Activated T-cell treated with anti-CD3 and anti-CD28 coated beads, Interleukin-2, amount 50 U/mL, for 1 hour (primary cell): ENCODE measurements at places on chromosomes 12 and 14.

GRCh38 chr12:95633049-95633731, 81.9 kb upstream of the USP44 start:
- no peak for DNase-seq

DNA sequence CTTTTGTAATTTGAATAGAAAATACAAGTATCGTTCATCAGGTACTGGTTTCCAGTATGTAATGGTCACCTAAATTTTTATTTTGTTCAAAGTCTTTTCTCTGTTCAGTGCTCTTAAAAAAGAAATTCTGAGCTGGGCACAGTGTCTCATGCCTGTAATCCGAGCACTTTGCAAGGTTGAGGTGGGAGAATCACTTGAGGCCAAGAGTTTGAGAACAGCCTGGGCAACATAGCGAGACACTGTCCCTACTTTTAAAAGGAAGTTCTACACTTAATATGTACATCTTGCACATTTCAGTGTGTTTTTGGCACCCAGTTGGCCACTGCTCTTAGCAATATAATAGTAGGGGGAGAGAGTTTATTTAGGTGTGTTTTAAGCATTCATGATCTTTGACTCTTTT, 27.9 kb downstream of the PCNX1 start:
- no peak for DNase-seq

DNA sequence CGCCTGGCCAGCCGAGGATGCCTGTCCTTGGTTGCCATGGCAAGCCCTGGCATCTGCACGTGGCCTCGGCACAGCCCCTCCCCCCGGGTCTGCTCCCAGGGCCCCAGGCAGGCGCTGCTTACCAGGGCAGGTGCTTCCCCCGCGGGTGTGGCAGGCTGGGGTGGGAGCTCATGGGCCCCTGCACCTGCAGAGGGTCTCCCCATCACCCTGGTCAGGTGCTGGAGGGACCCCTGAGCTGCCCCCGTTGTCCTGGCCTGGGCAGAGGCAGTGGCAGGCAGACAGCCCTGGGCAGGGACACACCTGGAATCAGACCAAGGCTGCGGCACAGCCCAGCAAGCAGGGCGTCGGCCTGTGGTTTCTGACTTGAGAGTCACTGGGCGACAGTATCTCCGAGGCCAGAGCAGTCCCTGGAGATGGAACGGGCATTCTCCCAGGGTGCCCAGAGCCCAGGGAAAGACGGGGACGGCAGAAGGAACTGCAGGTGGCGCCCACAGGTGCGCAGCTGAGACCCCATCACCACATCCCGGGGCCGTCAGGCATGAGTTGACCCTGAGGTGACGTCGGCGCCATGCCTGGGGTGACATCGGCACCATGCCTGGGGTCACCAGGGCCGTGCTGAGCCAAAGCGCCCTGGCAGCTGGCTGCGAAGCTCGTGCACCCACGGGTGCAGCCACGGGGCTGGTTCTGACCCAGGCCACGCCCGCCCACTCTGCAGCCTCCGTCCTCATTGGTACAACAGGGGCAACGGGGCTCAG, 56.1 kb upstream of the FBRSL1 start:
- no peak for DNase-seq

- DNase-seq: no peak
Measured at GRCh38 chr12:104596898-104597843, 140.4 kb downstream of the CHST11 start.

DNA sequence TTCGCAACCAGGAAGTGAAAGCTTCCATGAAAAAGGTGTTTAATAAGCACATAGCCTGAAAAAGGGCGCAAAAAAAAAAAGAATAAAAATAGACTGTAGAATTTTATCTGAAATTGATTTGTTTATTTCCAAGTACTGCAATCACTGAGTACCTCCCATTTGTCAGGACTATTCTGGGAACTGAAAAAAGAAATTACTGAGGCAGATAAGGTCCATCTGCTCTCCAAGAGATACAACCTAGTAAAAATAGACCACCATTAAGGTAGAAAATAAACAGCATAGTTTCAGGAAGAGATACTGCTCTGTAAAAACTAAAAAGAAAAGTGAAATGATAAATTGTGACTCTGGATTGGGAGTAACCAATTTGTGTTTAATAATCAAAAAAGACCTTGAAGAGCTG, 24.7 kb downstream of the OR4N2 start:
- DNase-seq: no peak

GRCh38 chr14:52068615-52069306, at the start of gene NID2:
TSS of gene NID2 (minus strand) at chr14:52069059. CDS start at chr14:52068994, 65 bp downstream.
- peak; percentile 45 for DNase-seq

DNA sequence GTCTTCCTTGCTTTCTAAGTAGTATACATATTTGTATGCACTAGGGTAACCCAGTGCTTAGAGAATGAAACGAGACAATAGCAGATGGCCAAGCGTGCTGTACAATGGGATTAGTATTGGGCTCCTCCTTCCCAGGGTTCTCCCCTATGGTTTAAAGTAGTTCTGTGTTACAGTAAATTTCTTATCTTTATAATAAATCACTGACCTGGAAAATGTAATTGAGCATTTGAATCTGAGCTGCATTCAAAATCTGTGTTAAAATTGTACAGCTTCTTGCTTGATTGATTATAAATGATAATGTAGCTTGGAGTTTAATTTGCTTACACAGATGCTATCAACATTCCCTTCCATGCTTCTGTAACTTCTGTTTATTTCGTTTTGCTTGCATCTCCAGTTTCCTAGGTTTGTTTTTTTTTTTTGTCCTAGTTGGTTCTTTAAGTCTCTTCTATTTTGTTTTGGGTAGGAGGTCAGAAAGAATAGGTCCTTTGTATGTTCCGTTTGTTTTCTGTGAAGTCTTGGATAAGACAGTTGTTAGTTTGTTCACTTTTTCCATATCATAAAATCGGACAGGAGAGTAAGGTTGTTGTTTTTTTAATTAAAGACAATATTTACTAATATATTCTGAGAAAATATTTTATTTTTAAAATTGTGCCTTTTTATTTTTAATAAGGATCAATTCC, 171.2 kb downstream of the ERC1 start:
- no peak for DNase-seq

DNA sequence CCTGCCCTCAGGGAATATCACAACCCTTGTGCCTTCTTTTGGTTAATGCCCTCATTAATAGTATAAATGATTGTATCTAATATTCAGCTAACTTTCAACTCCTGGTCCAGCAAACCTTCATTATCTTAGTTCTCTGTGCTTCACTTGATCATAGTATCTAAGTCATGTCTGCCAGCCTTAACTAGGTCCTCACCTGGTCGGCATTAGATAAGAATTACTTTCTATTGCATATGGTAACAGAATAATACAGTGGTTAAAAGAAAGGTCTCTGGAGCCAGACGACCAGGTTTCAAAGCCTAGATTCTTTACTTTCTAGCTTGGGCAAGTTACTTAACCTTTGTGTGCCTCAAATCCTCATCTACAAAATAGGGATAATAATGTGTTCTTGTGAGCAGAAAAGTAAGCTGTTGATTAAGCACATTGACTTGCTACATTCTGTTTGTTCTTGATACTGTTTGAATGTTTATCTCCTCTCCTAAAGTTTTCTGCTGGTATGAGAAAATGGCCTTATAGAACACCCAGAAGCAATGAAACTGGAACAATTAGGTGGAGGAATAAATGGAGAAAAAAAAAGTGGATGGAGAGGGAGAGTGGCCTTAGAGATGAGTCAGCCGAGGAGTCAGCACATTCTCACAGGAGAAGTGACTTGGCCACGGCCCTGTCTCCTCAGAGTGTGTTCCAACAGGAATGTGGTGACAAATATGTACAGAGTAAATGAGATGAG, 176.1 kb downstream of the SLC25A21 start:
- DNase-seq: no peak

DNA sequence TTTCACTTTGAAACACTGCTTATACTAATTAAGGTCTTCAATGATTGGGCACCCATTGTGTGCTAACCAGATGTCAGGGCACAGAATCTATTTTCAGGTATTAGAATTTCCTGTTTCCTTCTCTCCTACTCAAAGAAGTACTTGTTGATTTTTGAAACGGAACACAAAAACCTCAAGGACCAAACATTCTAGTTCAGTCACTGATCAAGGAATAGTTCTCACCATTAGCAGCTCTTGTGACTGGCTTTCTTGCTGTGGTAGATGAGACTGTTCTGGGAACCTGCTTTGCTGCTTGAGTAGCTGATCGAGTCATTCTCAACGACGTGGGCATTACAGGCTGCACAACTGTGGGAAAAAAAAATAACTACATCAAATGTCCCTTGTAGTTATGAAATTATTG, 11.0 kb downstream of the DLGAP5 start:
- no peak for DNase-seq

DNA sequence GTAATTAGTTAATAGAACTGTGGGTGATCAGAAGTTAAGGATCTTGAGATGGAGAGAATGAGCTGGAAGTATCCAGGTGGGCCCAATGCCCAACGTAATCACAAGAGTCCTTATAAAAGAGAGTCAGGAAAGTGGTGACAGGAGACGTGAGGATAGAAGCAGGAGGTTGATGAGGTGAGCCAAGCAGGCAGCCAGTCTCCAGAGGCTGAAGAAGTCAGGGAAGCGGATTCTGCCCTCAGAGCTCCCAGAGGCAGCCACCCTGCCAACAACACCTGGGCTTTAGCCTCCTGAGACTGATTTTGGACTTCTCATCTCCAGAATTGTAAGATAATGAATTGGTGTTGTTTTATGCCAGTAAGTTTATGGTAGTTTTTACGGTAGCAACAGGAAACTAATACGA, 10.1 kb upstream of the SAV1 start:
- DNase-seq: no peak

DNA sequence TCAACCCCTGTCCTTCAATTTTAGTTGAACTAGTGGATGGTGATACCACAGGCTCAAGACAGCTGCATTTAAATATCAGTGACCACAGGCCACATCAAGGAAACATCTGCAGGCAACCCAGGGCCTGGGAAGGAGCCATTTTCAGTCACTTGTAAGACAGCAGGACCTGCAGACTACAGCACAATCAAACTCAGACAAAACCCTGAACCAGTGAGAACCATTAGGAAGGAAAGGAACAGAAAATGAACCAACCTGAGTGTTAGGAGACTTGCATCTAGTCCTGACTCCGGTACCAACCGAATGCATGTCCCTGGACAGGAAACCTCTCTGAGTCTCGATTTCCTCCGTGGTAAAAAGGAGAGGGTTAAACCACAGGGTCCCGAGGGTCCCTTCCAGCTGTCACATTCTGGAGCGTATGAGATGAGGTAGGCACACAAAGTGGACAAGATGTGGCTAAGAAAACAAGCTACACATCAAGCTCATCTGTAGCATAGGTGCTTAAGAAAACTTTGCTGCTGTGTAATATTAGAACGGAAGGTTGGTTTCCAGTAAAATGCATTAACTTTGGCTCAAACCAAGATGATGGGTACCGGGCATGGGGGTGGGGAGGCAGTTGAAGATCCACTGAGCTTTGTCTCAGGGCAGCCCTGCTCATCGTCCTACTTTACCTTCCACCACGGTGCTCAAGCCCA, 1.6 kb upstream of the CDKN1B start:
- no peak for DNase-seq

GRCh38 chr14:54207075-54207474, 189.7 kb upstream of the CDKN3 start:
- no peak for DNase-seq

DNA sequence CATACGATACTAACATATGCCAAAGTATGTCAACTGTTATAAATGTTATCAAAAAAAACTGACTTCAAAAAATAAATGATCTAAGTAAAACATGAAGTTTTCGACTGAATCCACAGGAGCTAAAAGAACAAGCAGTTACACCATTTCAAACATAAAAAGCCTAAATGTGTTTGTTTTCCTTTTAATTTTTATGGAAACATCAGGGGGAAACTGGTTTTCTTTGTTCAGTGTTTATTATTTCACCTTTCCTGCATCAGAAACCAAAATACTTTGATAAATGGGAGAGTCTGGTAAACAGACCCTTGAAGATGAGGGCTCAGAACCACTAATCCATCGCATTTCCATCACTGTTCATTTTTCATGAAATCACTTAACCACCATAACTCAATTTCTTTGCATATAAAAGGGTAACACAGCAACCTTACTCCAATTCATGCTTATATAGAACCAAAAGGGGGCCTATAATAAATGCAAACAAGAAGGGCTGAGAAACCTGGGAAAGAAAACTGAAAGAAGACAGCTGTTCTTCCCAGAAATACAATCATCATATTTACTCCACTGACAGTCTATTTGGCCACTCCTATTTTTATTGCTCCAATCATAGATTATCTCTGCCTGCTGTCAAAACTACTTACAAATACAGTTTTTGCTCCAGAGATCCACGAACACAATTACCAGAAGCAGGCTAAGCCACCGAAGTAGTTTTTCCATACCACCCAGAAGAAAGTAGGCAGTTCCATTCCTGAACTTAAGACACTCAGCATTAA, 17.0 kb downstream of the FGD6 start:
- no peak for DNase-seq

DNA sequence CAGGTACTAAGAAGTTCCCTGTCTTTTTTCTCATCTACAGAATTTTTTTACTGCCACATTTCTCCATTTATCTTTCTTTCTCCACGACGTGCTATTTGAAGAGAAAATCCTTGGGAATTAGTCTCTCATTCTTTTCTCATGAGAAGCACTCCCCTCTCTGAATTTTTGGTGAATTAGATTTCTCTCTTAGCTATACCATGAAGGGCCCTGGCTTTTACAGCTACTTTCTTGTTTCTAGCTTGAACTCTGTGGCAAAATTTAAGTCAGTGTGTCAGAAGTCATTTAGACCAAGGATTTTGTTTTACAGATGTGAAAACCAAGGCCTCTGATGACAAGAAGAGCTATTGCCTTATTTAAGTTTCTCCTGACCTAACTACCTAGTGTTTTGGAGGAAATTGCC, 213.1 kb downstream of the AEBP2 start:
- no peak for DNase-seq

DNA sequence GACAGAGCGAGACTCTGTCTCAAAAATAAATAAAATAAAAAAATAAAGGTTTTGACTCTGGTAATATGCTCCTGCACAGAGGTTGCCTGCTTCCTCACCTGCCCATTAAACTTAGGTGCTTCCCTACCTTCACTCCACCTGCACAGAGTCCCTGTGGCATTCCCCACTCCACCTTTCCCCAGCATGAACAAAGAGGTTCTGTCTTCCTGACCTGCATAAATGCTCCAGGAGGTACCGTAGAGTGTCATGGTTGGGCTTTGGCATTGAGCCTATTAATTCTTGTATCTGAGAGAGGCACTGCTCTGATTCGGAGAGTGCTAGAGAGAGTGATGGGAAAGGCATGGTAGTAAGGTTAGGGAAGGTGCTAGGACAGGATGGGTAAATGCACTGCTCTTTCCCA, 6.3 kb downstream of the ARHGAP9 start:
- no peak for DNase-seq

GRCh38 chr14:23877538-23878180, 75.9 kb upstream of the DHRS4 start:
- DNase-seq: no peak

DNA sequence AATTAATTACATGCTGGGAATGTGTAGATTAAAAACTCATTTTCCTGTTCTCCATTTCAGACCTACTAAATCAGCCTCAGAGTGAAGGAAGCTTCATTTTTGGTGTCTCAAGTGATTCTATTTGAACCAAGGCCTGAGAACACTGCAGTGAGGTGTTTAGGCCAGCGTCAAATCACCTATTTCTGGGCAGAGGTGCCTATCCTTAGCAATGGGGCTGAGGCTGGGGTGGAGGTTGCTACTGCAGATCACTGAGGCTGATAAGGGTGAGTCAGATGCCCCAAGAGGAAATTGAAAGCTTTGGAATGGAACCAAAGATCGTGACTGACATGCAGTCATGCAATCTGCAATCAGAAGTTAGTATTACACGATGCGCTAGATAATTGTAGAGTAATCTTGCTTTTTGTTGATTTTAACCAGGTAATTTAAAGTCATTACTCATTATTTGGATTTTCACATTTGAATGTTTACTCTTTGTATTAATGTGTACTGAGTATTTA, 4.4 kb downstream of the TXNRD1 start:
- DNase-seq: peak; percentile 32
